Posterior vena cava (tissue), 2 donors: ENCODE measurements at places on chromosomes 3 and 15.

GRCh38 chr3:133016838-133017309 lies 21.3 kb upstream of the TMEM108 start:
- no peak for DNase-seq

DNA sequence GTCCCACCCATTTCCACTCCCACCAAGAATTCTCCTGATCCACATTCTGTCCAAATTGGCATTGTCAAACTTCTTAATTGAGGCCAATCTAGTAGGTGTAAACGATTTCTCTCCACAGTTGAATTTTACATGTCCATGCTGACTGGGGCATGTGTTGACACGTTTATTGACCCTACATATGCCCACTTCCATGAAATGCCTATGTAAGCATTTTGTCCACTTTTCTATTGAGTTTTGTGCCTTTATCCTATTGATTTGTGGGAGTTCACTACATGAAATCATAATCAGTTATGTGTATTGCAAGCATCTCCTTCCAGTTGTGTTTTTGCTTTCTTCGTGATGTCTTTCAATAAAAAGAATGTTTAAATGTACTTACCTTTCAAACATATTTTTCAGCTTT lies 141.7 kb upstream of the NSMCE3 start:
- no peak for DNase-seq

- no peak for DNase-seq
Observed at GRCh38 chr3:100062665-100063064, 51.6 kb downstream of the FILIP1L start.

- DNase-seq, result peak; percentile 79
Observed at GRCh38 chr3:11201251-11202019, 47.1 kb downstream of the HRH1 start.

- DNase-seq, result no peak
Observed at GRCh38 chr15:29914511-29914926, 92.3 kb upstream of the TJP1 start.

GRCh38 chr3:34504775-34505174 lies 706.3 kb downstream of the PDCD6IP start:
- no peak for DNase-seq

- DNase-seq, result no peak
Observed at GRCh38 chr15:76978522-76979330, 16.2 kb upstream of the PSTPIP1 start.

DNA sequence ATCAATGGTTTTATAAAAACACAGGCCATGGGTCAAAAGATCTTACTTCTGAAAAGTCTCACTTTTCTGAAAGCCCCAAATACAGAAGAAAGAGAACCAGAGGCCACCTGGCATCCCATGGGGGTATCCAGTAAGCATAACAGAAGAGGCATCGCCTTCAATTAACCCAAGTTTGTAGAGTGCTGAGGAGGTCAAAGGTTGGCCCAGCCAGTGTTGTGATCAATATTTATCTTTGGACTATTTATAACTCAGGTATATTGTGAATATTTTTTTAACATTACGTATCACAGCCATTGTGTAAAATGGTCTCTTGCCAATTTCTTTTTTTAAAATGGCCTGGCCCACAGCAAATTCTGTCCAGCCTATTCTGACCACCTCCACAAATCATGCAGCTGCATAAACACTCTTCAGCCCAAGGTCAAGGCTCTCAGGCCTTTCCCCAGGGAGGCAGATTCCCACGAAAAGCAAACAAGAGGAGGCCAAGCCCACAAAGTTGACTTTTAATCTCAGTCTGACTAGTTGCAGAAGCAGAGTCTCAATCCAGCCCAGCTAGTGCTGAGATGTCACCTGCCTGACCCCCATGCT lies 26.2 kb upstream of the SPTBN5 start:
- peak; percentile 32 for DNase-seq

GRCh38 chr15:72382146-72382545 lies 6.3 kb upstream of the HEXA start:
- DNase-seq, result no peak

GRCh38 chr15:99169769-99170311 lies 65.0 kb downstream of the SYNM start:
- peak; percentile 83 for DNase-seq

DNA sequence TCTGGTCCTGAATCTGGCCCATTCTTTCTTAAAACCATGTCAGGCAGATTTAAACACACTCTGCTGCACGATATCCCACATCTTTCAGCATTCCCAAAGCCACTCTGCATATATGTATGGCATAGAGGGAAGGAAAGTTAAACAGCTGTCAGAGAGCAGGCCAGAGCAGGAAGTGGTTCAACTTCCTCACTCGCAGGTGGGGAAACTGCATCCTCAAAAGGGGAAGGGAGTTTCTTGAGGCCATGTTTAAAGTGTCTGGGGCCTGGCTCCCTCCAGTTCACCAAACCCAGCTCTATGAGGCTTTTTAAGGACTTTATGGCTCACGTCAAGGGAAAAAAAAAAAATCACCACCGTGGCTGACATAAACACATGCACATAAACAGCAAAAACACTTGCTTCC lies 123.1 kb downstream of the OPA1 start:
- no peak for DNase-seq

- DNase-seq, result no peak
Observed at GRCh38 chr3:166785876-166786275, 594.2 kb downstream of the ZBBX start.

- DNase-seq, result no peak
Observed at GRCh38 chr3:157452097-157452496, 15.4 kb downstream of the PTX3 start.

GRCh38 chr3:30004481-30004880 lies 601.9 kb upstream of the TGFBR2 start:
- DNase-seq, result no peak

DNA sequence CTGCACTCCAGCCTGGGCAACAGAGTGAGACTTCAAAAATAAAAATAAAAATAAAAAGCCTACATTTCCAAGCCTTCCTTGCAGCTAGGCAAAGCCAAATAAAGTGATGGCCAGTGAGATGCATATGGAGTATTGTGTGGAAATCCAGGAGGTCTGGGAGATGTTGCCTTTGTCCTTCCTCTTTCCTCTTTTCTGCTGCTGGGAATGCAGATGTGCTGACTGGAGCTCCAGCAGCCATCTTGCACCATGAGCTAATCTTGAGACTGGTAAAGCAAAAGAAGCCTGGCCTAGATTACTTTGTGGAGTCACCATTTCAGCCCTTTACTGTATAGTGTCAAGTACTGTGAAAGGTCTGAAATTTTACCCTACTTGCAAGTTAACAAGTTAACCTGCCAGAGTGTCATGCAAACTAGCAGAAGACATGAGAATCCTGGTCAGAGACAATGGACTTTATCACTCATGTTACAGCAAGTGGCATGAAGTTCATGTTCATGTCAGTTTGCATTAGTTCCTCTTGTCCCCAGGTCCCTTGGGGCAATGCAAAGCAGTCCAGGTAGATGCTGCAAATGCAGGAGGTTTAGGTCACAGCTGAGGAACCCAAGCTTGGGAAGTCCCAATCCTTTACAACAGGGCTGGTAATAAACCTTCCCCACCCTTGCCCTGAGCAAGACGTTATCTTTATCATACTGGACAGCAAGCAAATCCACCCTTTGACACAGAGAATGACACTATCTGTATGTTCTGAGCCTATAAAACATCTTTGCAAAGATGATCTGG lies 103.1 kb downstream of the TLE3 start:
- DNase-seq, result no peak

- no peak for DNase-seq
Observed at GRCh38 chr15:85430406-85431204, 50.2 kb downstream of the AKAP13 start.

GRCh38 chr15:96500508-96500907 lies 170.0 kb downstream of the NR2F2 start:
- DNase-seq, result no peak

- no peak for DNase-seq
Observed at GRCh38 chr3:145118303-145118702, 1042.7 kb downstream of the PLOD2 start.

- no peak for DNase-seq
Observed at GRCh38 chr3:174639970-174640369, 219.2 kb upstream of the NAALADL2 start.

GRCh38 chr3:13332158-13332557 lies 88.0 kb downstream of the NUP210 start:
- no peak for DNase-seq

GRCh38 chr3:39013289-39013688 lies 38.5 kb downstream of the SCN11A start:
- DNase-seq, result no peak

DNA sequence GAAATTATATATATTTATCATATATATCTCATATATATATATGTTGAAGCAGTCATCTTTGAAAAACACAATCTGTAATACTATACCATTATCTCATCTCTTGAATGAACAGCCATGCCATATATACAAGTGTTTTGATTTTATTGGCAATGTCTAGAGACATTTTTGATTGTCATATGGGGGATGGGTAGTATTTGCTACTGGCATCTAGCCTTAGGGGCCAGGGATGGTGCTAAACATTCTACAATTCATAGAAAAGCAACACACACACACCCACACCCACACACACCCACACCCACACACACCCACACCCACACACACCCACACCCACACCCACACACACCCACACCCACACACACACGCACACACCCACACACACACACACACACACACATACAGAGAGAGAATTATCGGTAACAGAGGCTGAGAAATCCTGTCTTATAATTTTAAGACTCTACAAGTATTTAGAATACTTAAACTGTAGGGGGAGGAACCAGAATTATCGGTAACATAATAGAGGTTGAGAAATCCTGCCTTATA lies 11.1 kb upstream of the PIK3R4 start:
- no peak for DNase-seq

- no peak for DNase-seq
Observed at GRCh38 chr3:48930590-48930989, 11.9 kb downstream of the ARIH2 start.

GRCh38 chr3:112132975-112133448 lies at the start of gene GCSAM:
Gene GCSAM (minus strand): TSS chr3:112133248. CDS start chr3:112133120, 128 bp downstream.
- no peak for DNase-seq

- no peak for DNase-seq
Observed at GRCh38 chr3:12807066-12807465, 10.6 kb downstream of the CAND2 start.

DNA sequence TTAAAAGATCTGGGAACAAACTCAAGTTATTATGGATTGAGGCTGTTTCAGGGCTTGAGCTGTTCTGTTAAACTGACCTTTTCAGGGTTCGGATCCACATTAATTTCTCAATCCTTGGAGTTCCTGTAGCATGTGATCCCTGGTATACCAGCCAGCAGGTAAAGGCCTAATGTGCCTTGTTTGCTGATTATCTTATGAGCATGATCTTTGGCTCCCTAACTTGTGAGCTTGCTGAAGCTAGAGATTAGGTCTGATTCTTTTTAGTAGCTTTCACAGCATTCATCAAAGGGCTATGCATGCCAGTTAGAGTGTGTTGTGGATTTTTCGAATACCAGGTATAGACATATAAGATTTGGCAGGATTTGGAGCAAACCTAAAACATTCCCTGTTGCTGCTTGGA lies 10.3 kb downstream of the CORO2B start:
- no peak for DNase-seq

GRCh38 chr3:59303452-59303851 lies 253.6 kb upstream of the CFAP20DC start:
- DNase-seq, result no peak
